ENCODE measurements at places on chromosomes 2 and 18. TPM values are rescaled to one million over a fixed set of nuclear protein-coding genes. Genes with fewer than 3 reads are reported as not detected.

MAP2 gene
- total RNA-seq, result not detected

KIAA2012 gene
- not detected for total RNA-seq

CBLN2 gene
- total RNA-seq, result not detected

UCN gene
- 2.2 TPM for total RNA-seq

GRCh38 chr2:231632559-231633142, 40.0 kb downstream of the TEX44 start:
- no peaks in the 10 kb centered on the region for H3K36me3 ChIP-seq
- H3K4me1 ChIP-seq, result peaks cover 4% of the 10 kb centered on the region
- no peaks in the 10 kb centered on the region for H3K27me3 ChIP-seq
- H3K27ac ChIP-seq, result no peak overlapping the region

GRCh38 chr2:240360645-240361475, 74.6 kb upstream of the GPC1 start:
- H3K27me3 ChIP-seq, result no peaks in the 10 kb centered on the region
- H3K36me3 ChIP-seq, result no peaks in the 10 kb centered on the region
- no peak overlapping the region for H3K27ac ChIP-seq
- DNase-seq, result no peak
- no peak overlapping the region for H3K4me3 ChIP-seq

- no peak overlapping the region for H3K4me3 ChIP-seq
- no peak for DNase-seq
- no peaks in the 10 kb centered on the region for H3K27me3 ChIP-seq
- H3K27ac ChIP-seq, result no peak overlapping the region
These were observed 801.0 kb downstream of the TDRD15 start for GRCh38 chr2:21924640-21925285.

DNA sequence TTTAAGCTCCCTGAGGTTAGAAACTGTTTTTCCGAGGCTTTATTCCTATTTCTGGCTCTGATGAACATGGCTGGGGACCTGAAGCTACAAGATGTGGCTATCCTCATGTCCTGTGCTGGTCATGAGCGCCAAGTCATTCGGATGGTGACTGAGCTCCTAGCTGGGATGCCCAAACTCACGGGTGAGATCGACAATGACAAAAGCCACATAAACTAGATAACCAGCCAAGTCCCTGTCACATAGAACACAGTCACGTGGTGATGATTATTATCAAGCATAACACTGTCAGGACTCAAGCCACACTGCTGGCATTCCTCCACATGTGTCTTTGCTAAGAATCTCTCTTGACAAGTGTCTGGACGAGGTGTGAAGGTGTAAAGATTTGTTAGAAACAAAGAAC, 274.9 kb downstream of the CLIP4 start:
- DNase-seq, result no peak
- peaks cover 12% of the 10 kb centered on the region for H3K27me3 ChIP-seq
- H3K4me1 ChIP-seq, result no peaks in the 10 kb centered on the region
- no peak overlapping the region for H3K27ac ChIP-seq

DNA sequence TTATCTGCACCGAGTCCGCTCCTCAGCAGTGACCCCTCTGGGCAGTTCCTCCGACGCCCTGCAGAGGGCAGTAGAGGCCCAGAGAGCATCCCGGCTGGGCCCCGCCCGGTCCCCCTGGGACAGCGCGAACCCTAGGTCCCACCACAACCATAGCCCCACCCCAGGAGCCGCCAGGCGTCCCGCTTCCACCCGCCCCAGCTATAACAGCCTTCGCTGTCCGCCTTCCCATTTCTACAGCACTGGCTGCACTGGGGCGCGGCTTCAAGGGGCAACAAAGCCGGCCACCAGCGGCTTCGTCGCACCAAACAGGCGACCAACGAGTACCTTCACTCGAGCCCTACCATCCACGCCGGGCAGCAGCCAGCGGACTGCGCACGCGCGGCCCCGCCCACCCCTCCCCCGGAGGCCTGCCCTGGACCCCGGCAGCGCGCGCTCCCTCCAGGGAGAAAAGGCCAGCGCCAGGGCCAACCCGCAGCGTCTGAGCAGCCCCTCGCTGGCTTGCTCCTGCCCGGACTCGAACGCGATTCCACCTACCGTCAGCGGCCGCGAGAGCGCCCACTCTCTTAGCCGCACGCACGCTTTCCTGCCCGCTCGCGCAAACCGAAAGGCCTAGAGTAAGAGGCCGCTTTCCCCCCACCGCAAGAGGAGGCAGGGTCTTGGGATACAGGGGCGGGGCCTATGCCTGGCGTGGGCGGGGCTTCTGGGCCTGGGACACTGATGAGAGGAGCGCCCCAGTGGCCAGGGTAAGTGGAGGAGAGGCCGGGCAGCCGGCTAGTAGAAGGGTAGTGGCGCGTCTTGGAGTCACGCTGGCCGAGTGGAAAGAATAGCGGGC, at the start of gene NHEJ1:
Gene NHEJ1 (minus strand): TSS at position 630 of the 832 bp plus-strand sequence. CDS start 2,453 bp downstream, outside the sequence.
- peak; percentile 94 for DNase-seq
- H3K36me3 ChIP-seq, result peaks cover 21% of the 10 kb centered on the region
- H3K27ac ChIP-seq, result peak within 1 kb of the TSS; percentile 83
- peaks cover 13% of the 10 kb centered on the region for H3K4me1 ChIP-seq

- peaks cover 15% of the 10 kb centered on the region for H3K4me1 ChIP-seq
- no peak overlapping the region for H3K27ac ChIP-seq
- no peak for DNase-seq
- H3K4me3 ChIP-seq, result no peak overlapping the region
- H3K36me3 ChIP-seq, result peaks cover under 1% of the 10 kb centered on the region
These were observed 11.9 kb downstream of the MREG start for GRCh38 chr2:216001216-216002100.

DNA sequence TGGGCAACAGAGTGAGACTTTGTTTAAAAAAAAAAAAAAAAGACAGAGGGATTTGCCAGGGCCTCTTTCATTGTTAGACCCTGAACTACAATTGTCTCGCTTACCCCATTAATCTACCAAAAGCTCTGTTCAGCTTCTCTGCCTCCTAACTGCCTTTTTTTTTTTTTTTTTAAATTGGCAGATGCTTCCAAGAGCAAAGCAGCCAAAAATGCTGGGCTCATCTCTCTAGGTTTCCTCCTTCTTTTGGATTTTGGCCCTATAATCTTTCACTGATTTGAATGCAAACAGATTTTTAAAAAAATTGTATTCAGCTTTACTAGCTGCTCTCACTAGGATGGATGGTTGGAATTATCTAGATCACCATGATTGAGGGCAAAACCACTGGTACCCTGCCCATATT, 33.2 kb upstream of the RAPGEF4 start:
- H3K4me3 ChIP-seq, result no peak overlapping the region
- H3K4me1 ChIP-seq, result no peaks in the 10 kb centered on the region
- H3K27ac ChIP-seq, result no peak overlapping the region
- DNase-seq, result no peak

GRCh38 chr2:159266554-159266953, 19.9 kb downstream of the WDSUB1 start:
- H3K36me3 ChIP-seq, result peaks cover 2% of the 10 kb centered on the region
- no peaks in the 10 kb centered on the region for H3K4me1 ChIP-seq
- no peak for DNase-seq
- no peak overlapping the region for H3K4me3 ChIP-seq
- H3K27ac ChIP-seq, result no peak overlapping the region

- no peak overlapping the region for H3K27ac ChIP-seq
- H3K36me3 ChIP-seq, result no peaks in the 10 kb centered on the region
- no peaks in the 10 kb centered on the region for H3K27me3 ChIP-seq
- H3K4me1 ChIP-seq, result no peaks in the 10 kb centered on the region
- no peak overlapping the region for H3K4me3 ChIP-seq
These were observed 148.8 kb upstream of the DLGAP1 start for GRCh38 chr18:4603955-4604354.

GRCh38 chr18:57218281-57218680, 71.4 kb downstream of the BOD1L2 start:
- no peak for DNase-seq
- peaks cover 3% of the 10 kb centered on the region for H3K27me3 ChIP-seq
- H3K36me3 ChIP-seq, result no peaks in the 10 kb centered on the region
- no peak overlapping the region for H3K4me3 ChIP-seq
- H3K27ac ChIP-seq, result no peak overlapping the region

GRCh38 chr2:163594497-163594896, 141.3 kb downstream of the FIGN start:
- no peak overlapping the region for H3K4me3 ChIP-seq
- no peak overlapping the region for H3K27ac ChIP-seq
- no peaks in the 10 kb centered on the region for H3K4me1 ChIP-seq
- no peak for DNase-seq
- H3K36me3 ChIP-seq, result no peaks in the 10 kb centered on the region
- no peaks in the 10 kb centered on the region for H3K27me3 ChIP-seq

DNA sequence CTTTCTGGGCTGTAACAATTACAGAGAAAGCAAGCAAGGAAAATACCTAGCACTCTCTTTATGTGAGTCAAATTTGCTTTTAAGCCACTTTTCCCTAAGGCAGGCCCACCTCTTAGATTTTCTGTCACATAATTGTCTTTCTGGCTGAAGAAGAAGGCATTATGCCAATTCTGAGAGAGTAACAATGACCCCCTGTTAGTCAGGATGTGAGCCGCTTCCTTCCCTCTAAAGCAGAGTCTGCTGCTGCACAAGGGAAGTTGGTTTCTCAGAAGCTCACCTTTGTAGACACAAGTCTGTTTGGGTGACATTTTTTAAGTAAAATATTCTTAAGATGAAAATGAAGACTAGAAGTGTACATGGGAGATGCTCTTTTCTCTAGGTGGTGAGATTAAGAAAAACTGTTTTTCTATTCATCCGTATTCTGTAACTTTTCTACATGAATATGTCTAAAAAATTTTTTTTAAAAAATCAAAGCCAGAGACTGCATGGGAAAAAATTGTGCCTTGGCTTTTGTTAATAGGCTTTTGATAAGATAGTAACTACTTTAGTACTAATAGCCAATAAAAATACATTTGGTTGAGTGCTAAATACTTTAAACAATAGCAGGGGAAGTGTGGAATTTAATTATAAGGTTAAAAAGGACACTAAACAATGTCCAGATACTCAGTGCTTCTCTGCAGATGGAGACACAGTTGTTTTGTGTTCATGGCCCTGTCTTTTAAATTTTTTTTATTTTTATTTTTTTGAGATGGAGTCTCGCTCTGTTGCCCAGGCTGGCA, 33.4 kb upstream of the VPS54 start:
- H3K27ac ChIP-seq, result no peak overlapping the region
- H3K36me3 ChIP-seq, result no peaks in the 10 kb centered on the region
- H3K4me3 ChIP-seq, result no peak overlapping the region

All from CD4-positive, CD25-positive, alpha-beta regulatory T cell (primary cell).